ENCODE measurements at places on chromosomes 5 and 9. TPM values are rescaled to one million over a fixed set of nuclear protein-coding genes. Genes with fewer than 3 reads are reported as not detected.

The PCDHGA11 gene
- not detected for total RNA-seq

The SLC34A1 gene
- total RNA-seq = not detected

The TTC33 gene
- 23.9 TPM for total RNA-seq

The NCS1 gene
- 21.8 TPM for total RNA-seq

The KCNIP1 gene
- total RNA-seq = not detected

The EMB gene
- 107 TPM for total RNA-seq

The DCAF10 gene
- 13.2 TPM for total RNA-seq

The ENDOG gene
- total RNA-seq = 27.7 TPM

The IFNA2 gene
- not detected for total RNA-seq

Measured in activated CD8-positive, alpha-beta memory T cell treated with anti-CD3 and anti-CD28 coated beads for 36 hours (primary cell).